ENCODE measurements at places on chromosomes 7 and 10.

- no peak for DNase-seq
These were observed 140.5 kb downstream of the TWIST1 start for GRCh38 chr7:18976715-18977471.

DNA sequence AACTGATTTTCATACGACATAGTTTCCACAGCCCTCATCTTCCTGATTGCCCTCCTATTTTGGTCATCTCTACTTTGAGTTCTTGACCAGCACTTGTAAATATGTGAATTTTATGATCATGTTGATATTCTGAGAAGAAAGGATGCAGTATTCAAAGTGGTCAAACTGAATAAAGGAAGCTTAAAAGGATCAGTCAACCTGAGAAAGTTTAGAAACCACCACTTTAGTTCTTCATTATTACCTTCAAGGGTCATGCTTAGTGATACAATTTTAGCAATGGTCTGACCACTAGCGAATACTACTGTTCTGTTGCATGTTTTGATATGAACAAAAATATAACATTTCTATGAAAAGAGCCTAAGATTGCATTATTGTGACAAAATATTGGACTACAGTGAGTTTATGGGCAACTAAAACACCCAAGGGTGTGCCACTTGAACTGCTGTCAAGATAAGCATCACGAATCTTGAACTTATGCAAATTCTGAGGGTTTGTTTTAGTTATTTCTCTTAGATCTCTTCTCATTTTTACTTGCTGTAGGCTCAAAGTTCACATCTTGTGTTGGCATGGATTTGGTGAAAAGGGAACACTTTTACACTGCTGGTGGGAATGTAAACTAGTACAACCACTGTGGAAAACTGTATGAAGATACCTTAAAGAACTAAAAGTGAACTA is 247.7 kb downstream of the IPMK start:
- DNase-seq = no peak

GRCh38 chr7:148699024-148699781 is 500 bp downstream of the CUL1 start:
- no peak for DNase-seq

- no peak for DNase-seq
These were observed 98.9 kb upstream of the NANOS1 start for GRCh38 chr10:118930614-118931013.

DNA sequence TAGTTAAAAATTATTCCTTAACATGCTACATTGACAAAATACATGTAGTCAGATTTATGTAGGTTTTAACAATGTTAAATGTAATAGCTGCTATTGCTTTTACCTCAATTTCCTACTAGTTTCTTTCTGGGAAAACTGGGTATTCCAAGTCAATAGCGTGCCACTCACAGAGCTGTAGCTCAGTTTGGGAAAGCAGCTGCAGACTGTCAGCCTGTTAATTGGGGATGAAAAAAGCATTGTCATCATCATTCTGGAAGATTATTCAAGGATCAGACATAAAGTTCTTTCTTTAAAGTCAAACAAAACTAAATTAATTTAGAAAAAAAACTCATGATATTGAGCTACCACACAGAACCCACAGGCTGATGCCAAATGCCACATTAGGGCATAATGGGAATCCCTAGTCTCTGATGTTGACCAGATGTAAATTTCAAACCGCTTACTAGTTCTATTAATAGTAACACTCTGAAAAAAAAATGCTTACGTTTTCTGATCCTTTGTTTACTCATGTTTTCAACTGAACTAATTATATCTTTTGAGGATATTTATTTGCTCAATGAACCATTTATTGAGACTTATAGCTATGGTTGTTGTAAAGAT is 19.6 kb upstream of the AGMO start:
- DNase-seq = peak; percentile 43

- no peak for DNase-seq
These were observed 31.4 kb upstream of the ZNF32 start for GRCh38 chr10:43680035-43680434.

- DNase-seq = no peak
These were observed 576 bp upstream of the CSGALNACT2 start for GRCh38 chr10:43137717-43138020.

DNA sequence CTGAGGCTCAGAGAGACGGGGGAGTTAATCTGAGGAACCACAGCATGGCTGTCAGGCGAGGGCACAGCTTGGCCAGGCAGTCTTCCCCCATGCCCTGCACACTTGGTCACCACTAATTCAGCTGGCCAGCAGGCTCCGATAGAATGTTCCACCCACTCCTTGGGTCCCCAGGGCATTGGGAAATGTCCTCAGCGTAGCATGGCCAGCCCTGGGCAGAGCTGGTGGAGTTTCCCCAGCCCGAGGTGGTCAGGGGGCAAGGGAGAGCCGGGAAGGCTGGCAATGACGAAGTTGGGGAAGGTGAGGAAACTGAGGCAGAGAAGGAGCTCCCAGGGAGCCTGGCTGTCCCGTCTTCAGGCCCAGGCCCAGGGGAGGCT is 12.1 kb upstream of the GRIFIN start:
- DNase-seq = no peak

DNA sequence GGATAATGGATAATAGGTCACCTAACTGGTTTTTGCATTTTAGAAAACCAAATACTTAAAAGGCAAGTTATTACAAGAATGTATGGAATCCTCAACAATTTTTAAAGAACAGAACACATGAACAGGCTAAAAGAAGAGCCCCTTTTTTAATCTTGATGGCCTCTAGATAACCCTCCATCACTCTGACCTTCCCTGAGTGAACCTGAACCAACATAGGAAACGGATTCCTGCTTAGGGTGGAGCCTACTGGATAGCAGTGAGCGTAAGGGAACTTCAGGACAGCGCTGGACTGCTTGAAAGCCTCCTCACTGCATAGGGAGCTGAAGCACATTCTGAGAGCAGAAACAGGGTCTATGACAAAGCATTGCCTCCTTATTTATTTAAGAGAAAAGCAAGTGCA is 20.5 kb downstream of the TRPV5 start:
- DNase-seq = no peak

DNA sequence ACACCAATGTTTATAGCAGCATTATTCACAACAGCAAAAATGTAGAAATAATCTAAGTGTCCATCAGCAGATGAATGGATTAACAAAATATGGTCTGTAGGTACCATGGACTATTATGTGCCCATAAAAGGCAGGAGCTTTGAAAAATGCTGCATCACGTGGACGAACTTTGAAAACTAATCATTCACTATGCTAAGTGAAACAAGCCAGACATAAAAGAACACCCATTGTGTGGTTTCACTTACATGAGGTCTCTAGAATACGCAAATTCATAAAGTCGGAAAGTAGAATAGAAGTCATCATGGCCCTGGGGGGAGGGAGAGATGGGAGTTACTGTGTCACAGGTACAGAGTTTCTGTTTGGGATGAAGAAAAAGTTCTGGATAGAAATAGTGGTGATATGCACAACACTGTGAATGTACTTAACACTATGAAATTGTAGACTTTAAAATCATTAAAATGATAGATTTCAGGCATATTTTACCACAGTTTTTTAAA is 377.3 kb downstream of the SDK1 start:
- DNase-seq = no peak

DNA sequence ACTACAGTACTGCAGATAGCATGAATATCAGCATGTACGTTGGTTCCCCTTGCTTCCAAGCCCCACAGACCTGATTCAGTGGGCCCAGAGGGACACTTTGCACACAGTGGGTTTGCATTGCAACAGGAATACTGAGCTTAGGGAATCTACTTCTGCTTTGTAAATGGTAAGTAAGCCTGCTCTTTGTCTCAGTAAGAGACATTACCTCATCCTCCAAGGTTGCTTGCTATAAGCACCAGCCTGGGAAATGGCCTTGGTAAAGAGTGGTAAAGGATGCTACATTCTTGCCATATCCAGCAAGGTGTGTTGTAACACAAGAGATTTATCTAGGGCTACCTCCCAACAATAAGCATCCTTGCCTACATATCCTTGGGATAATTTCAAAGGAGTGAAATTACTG is 730.5 kb downstream of the INHBA start:
- no peak for DNase-seq

DNA sequence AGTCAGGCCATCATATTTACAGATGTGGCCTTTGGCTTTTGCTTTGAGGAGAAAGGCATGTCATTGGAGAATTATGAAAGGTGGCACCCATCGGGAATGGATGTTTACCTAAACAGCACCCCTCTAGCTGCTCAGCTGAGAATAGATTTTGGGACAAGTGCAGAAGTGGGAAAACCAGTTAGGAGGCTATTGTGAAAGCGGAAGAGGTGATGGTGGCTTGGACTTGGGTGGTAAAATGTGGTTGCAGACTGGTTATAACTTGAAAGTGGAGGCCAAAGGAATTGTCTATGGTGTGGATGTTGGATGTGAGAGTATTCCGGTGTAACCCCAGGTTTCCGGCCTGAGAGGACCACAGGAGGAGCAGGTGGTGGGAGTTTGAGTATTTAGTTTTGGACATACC is 5.2 kb upstream of the SLC12A9 start:
- no peak for DNase-seq

DNA sequence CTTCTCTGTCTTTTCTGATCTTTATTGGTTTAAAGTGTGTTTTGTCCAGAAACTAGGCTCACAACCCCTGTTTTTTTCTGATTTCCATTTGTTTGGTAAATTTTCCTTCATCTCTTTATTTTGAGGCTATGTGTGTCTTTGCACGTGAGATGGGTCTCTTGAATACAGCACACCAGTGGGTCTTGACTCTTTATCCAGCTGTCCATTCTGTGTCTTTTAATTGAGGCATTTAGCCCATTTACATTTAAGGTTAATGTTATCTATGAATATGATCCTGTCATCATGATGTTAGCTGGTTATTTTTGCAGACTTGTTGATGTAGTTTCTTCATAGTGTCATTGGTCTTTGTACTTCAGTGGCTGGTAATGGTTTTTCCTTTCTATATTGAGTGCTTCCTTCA is 10.1 kb downstream of the TEX36 start:
- DNase-seq = no peak

DNA sequence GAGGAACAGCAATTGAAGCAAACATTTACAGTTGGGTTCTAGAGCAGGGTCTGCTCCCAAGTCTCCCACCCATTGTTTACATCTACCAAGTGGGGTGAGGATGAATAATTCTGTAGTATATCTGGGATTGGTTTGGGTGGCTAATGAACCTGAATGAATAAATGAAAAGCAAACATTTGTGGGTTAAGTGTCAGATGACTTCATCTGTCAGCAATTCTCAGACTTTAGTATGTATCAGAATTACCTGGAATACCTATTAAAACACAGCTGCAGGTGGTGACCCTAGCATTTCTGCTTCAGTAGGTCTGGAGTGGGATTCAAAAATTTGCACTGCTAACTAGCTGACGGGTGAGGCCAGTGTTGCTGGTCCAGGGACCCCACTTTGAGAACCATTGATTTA is 18.0 kb upstream of the NPVF start:
- DNase-seq = no peak

DNA sequence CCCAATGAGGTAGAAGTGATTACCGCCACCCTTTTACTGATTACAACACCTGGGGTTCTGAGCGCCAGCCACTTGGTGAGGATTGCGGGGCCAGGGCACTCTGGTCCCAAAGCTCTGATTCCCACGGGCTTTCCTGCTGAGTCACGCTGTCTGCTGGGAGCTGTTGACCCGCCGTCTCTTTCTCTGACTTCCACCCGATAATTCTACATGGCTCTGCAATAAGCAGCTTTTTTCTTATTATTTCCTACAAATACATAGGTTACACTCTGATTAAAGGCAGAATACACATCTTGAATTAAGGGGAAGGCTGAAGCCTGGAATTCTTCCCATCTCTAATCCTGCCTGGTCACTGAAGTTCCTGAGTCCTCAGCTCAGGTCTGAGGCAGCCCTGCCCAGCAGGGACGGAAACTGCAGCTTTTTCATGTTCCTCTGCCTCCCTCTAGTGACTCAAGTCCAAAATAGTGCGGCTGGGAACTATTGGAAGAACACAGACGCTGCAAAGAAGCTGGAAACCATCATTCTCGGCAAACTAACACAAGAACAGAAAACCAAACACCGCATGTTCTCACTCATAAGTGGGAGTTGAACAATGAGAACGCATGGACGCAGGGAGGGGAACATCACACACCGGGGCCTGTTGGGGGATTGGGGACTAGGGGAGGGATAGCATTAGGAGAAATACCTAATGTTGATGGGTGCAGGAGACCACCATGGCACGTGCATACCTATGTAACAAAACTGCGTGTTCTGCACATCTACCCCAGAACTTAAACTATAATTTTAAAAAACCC is 178.3 kb downstream of the PRKCQ start:
- peak; percentile 85 for DNase-seq

All from NCI-H774 (cell line).